ENCODE measurements at places on chromosomes 7 and 10.

GRCh38 chr10:86194684-86195083 is 171.9 kb downstream of the GRID1 start:
- H3K27ac ChIP-seq = no peak overlapping the region
- H3K27me3 ChIP-seq = no peaks in the 10 kb centered on the region
- no peaks in the 10 kb centered on the region for H3K4me1 ChIP-seq
- DNase-seq = no peak

DNA sequence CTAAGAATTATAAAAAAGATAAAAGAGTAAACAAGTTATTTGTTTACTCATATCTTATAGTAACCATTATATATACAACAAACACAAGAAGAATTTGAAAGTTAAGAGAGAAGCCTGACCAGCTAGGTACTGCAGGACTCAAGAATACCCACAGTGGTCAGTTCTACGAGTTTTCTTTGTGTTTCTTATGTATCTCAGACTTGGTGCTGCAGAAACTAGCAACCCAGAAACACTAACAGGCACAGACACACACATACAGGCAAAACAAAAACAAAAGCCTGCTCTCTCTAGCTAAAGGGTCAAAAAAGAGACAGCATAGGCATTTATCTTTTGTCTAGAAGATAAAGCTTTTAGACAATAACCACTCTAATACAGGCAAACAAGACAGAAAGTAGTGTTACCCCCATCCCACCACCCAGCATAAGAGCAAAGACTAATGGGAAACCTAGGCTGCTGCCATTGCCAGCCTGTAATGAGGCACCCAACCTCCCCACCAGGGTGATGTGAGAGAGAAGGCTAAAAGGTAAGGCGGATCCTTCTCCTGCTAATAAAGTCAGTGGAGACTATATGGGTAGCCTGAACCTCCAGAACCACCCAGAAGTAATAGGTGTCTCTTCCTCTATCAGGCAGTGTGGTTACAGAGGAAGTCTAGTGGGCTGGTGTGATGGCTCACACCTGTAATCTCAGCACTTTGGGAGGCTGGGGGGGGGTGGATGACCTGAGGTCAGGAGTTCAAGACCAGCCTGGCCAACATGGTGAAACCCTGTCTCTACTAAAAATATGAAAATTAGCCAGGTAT is 113.9 kb downstream of the DNAJC1 start:
- H3K36me3 ChIP-seq = no peaks in the 10 kb centered on the region
- no peaks in the 10 kb centered on the region for H3K4me1 ChIP-seq
- H3K27ac ChIP-seq = no peak overlapping the region
- no peak overlapping the region for H3K4me3 ChIP-seq

DNA sequence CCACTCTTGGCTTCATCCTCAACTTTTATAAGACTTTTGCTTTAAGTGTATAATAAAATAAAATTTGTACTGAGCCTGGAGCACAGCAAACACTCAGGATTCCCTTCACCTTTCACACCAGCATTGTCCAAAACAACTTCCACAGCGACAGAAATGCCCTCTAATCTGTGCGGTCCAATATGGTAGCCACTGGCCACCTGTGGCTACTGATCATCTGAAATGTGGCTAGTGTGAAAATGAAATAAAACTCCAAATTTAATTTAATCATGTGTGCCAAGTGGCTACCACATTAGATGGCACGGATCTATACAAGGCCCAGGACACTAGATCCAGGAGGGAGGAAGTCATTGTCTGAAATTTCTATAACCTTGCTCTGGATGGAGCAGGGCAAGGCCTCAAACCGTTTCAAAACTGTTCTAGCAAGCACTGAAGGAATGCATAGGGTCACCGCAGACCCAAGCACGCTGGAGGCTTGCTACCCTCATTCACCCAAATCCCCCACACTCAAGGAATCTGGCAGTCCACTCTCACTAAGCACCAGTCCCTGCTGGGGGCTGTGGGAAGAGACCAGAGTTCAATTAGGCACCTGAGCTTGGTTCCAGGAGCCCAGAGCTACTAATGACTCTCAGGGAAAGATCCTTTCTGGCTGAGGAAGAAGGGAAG is 6.3 kb upstream of the MYO1G start:
- H3K27me3 ChIP-seq = no peaks in the 10 kb centered on the region
- H3K27ac ChIP-seq = peak overlapping the region; percentile 91
- no peak for DNase-seq
- H3K36me3 ChIP-seq = no peaks in the 10 kb centered on the region
- no peaks in the 10 kb centered on the region for H3K4me1 ChIP-seq

- no peak for DNase-seq
- H3K27me3 ChIP-seq = no peaks in the 10 kb centered on the region
- no peak overlapping the region for H3K27ac ChIP-seq
- no peaks in the 10 kb centered on the region for H3K4me1 ChIP-seq
These were observed 410.0 kb upstream of the SEMA3D start for GRCh38 chr7:85596827-85597226.

DNA sequence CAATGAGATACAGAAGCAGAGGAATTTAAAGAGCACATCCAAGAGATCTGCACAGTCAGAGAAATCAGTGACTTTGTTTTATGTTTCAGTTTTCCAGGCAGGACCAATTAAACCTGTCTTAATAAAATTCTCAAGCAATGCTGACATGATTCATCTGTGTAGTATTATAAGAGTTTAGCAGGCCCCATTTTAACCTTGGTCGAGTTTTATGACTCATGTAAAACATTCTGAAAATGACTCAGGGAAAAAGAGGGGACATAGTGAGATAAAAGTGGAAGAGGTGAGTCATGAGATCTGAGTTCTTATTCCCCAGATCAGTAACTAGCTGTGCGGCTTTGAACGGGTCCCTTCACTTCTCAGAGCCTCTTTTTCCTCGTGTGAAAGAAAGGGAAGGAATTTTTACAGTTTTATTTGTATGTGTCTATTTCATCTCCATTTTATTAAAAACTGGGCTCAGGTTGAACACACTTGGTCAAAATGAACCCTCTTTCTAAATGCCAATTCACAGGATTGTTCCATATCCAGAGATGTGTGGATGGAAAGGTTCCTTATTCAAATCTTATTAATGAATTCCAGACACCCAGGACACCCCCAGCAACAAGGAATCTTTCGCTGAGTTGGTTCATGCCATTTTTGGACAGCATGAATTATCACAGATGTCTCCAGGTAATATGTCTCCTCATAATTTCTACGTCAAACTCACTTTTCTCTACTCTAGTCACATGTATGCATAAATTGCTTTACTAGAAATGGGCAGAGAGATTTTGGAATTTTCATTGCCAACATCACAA is 143.2 kb downstream of the JAZF1 start:
- no peaks in the 10 kb centered on the region for H3K4me1 ChIP-seq
- peak; percentile 29 for DNase-seq
- H3K4me3 ChIP-seq = no peak overlapping the region
- no peaks in the 10 kb centered on the region for H3K36me3 ChIP-seq

GRCh38 chr10:78973901-78974616 is 94.7 kb upstream of the ZMIZ1 start:
- peak overlapping the region; percentile 95 for H3K27ac ChIP-seq
- peak; percentile 84 for DNase-seq
- H3K4me3 ChIP-seq = peak overlapping the region; percentile 39
- H3K27me3 ChIP-seq = no peaks in the 10 kb centered on the region
- H3K4me1 ChIP-seq = peaks cover 18% of the 10 kb centered on the region

- H3K4me1 ChIP-seq = no peaks in the 10 kb centered on the region
- no peaks in the 10 kb centered on the region for H3K27me3 ChIP-seq
- H3K36me3 ChIP-seq = no peaks in the 10 kb centered on the region
- no peak overlapping the region for H3K27ac ChIP-seq
- no peak overlapping the region for H3K4me3 ChIP-seq
- no peak for DNase-seq
These were observed 13.2 kb downstream of the POM121L12 start for GRCh38 chr7:53048638-53049037.

DNA sequence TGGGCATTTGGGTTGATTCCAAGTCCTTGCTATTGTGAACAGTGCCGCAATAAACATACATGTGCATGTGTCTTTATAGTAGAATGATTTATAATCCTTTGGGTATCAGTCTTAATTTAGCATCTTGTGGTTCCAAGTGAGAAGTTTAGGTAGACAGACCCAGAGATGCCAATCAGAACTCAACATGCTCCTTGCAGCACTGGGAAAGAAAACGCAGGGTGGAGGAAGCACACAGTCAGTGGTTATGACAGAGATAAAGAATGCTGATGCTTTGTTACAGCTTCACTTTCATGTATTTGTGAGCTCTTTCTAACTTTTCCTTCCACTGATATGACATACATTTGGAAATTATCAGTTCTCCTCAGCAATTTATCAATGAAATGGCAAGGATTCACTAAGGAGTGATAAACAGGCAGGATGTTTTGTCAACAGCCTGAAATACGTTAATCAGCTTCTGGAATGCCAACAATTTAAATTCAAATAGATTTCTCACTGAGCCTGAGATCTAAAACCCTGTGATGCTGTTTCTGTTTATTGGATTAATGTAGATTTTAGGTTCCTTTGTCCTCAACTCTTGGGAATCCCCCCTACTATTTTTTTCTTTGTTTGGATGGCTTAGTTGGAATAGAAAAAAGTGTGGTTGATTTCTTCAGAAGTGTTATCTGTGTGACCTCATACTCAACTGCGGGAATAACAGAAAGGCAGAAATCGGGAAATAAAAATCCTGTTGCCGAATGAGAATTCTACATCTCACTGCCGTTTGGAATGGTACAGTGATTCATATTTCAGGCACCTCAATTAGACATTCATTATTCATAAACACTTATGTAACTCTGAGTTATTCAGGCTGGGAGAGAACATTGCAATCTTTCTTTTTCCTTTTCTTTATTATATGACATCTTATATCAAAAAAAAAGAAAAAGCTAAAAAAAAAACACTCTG is 675.0 kb downstream of the CNTNAP2 start:
- no peaks in the 10 kb centered on the region for H3K27me3 ChIP-seq
- no peak overlapping the region for H3K27ac ChIP-seq
- no peak overlapping the region for H3K4me3 ChIP-seq
- H3K36me3 ChIP-seq = no peaks in the 10 kb centered on the region
- DNase-seq = no peak
- no peaks in the 10 kb centered on the region for H3K4me1 ChIP-seq

DNA sequence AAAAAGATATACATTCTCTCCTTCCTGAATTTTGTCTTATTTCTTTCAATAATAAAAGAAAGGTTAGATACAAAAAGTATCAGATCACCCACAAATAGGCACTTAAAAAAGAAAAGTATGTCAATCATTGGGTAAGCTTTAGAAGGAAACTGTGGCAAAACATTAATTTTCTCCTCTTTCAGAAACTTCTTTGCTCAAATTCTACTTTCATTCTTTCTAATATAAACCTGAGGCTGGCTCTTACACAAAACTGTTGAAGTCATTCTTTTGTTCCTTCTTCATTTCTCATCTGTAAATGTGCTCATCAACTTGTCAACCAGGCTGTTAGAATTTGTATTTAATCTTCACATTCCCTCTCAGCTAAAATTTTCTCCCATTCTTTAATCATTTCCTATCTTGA is 124.6 kb downstream of the LRRN3 start:
- no peaks in the 10 kb centered on the region for H3K27me3 ChIP-seq
- H3K4me3 ChIP-seq = no peak overlapping the region
- H3K4me1 ChIP-seq = no peaks in the 10 kb centered on the region
- DNase-seq = no peak

GRCh38 chr7:94761451-94761850 is 105.5 kb upstream of the SGCE start:
- no peak overlapping the region for H3K27ac ChIP-seq
- no peaks in the 10 kb centered on the region for H3K27me3 ChIP-seq
- no peaks in the 10 kb centered on the region for H3K4me1 ChIP-seq
- H3K4me3 ChIP-seq = no peak overlapping the region

GRCh38 chr7:37671876-37672275 is 11.7 kb upstream of the GPR141 start:
- no peaks in the 10 kb centered on the region for H3K36me3 ChIP-seq
- no peaks in the 10 kb centered on the region for H3K4me1 ChIP-seq
- DNase-seq = no peak
- H3K27ac ChIP-seq = no peak overlapping the region
- no peaks in the 10 kb centered on the region for H3K27me3 ChIP-seq

DNA sequence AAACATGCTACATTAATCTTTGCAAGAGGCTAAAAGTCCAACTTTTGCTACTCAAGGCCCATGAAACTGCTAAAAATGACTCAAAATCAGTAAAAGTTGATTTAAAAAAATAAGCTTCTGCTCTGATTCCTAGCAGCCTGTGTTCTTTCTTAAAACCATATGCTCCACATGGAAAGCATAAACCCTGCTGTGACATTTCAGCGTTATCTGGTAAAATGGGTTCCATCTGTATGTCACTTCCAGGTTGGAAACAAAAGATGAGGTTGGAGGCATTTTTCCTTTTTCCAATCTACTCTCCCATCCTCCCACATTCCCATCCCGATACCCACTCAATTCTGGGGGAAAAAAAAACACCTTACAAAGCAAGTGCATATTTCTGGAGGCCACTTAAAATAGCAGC is 439.5 kb downstream of the NEBL start:
- no peak overlapping the region for H3K27ac ChIP-seq
- no peaks in the 10 kb centered on the region for H3K27me3 ChIP-seq
- H3K36me3 ChIP-seq = no peaks in the 10 kb centered on the region
- no peaks in the 10 kb centered on the region for H3K4me1 ChIP-seq
- DNase-seq = no peak

GRCh38 chr10:33235251-33235884 is 99.1 kb downstream of the NRP1 start:
- peak overlapping the region; percentile 55 for H3K27ac ChIP-seq
- no peak overlapping the region for H3K4me3 ChIP-seq
- H3K36me3 ChIP-seq = no peaks in the 10 kb centered on the region
- DNase-seq = no peak

- no peak overlapping the region for H3K27ac ChIP-seq
- no peaks in the 10 kb centered on the region for H3K4me1 ChIP-seq
- no peak overlapping the region for H3K4me3 ChIP-seq
- H3K27me3 ChIP-seq = no peaks in the 10 kb centered on the region
- DNase-seq = no peak
These were observed 61.1 kb downstream of the PKD1L1 start for GRCh38 chr7:47887016-47887640.

GRCh38 chr10:16941870-16942269 is 124.6 kb upstream of the RSU1 start:
- H3K27ac ChIP-seq = no peak overlapping the region
- H3K36me3 ChIP-seq = no peaks in the 10 kb centered on the region
- DNase-seq = no peak

DNA sequence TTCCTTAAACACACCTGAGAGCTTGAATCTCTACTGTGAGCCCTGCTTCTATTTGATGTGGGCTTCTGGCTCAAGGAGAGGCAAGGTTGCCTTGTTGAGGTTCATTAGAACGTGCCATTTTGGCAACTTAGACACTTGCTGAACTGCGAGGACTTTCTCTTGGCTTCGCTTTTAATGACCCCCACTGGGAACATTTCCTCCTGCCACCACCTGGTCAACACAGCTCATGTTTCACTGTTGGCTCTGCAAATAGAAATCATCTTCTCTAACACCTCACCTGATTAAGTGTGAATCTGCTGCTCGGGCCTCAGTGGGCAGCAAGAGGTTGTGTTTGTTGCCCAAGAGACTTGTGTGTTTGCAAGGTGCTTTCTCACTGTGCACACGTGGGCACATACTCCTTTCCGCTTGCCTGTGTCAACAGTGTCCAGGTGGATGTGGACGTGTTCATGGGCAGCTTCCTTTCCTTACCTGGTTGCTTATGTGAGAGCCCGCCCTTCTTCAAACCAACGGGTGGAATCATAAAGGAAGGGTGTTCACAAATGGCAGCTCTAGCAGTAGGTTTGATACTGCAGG is 147.0 kb downstream of the NRP1 start:
- no peak overlapping the region for H3K27ac ChIP-seq
- H3K36me3 ChIP-seq = no peaks in the 10 kb centered on the region
- no peaks in the 10 kb centered on the region for H3K27me3 ChIP-seq
- DNase-seq = no peak
- H3K4me3 ChIP-seq = no peak overlapping the region
- H3K4me1 ChIP-seq = no peaks in the 10 kb centered on the region
